HepG2 (cell line): ENCODE measurements at places on chromosomes 3 and 15.

GRCh38 chr15:29759596-29759995 lies 62.7 kb downstream of the TJP1 start:
- DNase-seq = no peak

DNA sequence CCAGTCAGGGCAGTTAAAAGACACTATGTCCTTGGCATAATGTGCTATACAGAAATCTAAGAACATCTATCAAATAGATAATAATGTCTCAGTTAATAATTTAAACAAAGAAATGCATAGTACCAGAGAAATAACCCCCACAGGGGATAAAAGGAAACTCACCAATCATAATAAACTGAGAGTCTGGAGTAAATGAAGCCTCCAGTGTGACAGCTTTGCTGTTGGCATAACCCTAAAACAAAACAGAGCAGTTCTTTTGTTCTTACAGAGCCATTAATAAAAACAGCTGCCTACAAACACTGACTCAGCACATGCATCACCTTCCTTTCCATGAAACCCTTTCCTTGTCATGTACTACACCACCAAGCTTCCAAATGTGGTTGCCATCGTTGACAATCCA lies 13.5 kb downstream of the PPM1M start:
- no peak for DNase-seq

GRCh38 chr3:140433431-140433830 lies 244.4 kb upstream of the TRIM42 start:
- DNase-seq = no peak

GRCh38 chr15:41286665-41287333 lies 45.6 kb downstream of the OIP5 start:
- DNase-seq = no peak

DNA sequence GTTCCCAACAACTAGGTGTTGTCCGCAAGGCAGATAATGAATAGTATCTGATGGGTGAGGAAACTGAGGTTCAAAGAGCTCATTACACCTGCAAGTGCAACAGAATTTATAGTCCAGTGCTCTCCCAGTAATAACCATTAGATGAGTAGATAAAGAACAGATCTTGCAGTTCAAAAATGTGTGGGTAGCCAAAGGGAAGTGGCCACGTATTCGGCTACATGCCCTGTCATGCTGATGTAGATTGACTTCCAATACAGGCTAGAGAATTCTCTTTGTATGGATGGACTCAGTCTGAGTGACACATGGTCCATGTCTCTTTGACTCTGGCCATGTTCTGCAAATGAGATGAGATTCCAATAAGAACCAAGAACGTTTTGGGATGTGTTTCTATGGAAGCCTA lies 187.9 kb upstream of the LPP start:
- no peak for DNase-seq

DNA sequence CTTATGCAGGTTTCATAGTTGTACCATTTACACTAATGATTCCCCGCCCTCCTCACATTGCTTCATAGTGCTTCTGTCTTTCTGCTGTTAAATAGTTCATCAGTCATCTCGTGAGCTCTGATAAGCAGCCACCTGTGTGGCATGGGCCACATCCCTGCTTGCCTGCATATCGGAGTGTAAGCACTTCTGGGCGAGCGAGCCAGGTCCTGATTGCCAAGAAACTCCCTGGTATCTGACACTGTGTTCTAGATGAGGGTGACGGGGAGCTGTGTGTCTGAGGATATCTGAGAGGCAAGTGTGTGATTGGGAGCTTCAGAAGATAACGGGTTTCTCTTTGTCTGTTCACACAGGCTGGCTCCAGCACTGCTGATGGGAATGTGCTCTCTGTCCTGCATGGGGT lies 130.6 kb downstream of the LRIG1 start:
- DNase-seq = no peak

GRCh38 chr3:36319680-36320079 lies 60.6 kb upstream of the STAC start:
- no peak for DNase-seq

GRCh38 chr3:71102111-71102983 lies 481.2 kb downstream of the FOXP1 start:
- no peak for DNase-seq

GRCh38 chr15:25057574-25057973 lies 102.8 kb downstream of the SNRPN start:
- no peak for DNase-seq

- no peak for DNase-seq
These were observed 142.8 kb downstream of the OPA1 start for GRCh38 chr3:193735850-193736249.

- DNase-seq = peak; percentile 45
These were observed 2.6 kb upstream of the RBM15B start for GRCh38 chr3:51388286-51389029.

- DNase-seq = no peak
These were observed 81.5 kb upstream of the KCNMB2 start for GRCh38 chr3:178454726-178455125.

DNA sequence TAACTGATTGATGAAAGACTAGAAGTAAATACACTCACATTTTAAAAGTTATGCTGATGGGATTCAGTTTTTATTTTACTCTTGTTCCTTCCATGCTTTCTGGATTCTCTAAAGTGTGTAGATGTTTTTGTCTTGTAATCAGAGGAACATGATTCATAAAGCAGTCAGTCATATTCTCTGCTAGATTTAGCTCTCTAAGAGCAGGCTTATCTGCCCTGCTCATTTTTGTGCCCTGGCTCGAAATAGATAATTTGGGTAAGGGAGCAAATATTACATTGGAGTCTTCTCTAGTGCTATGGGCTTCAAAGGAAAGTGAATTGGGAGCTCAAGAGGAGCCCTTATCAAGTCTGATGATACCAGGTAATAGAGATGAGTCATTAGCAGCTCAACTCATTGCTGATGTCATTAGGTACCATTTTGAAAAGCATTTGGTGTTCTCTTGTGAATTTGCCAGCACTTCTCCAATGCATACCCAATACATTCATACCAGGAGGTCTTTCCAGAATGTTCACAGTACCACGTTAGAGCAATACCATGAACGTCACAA lies 27.7 kb downstream of the SACM1L start:
- no peak for DNase-seq

GRCh38 chr15:86541540-86541939 lies 461.9 kb downstream of the AGBL1 start:
- no peak for DNase-seq

DNA sequence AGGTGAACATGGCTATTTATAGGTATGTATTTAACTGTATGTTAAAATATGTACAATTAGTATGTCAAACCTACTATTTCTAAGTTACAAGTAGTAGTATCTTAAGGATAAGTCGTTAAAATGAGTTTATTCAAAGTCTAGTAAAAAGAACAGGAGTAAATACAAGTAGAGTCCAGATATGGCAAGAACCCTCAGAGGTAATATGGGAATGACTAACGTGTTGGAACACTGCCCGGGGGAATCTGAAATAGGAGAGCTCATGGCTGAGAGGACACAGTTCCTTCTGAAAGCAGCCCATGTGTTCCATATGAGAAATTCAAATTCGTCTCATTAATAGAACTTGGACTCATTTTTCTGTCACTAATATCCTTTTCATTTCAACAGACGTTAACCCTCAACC lies 158.8 kb downstream of the CLSTN2 start:
- DNase-seq = no peak

- DNase-seq = no peak
These were observed 284.8 kb downstream of the GBE1 start for GRCh38 chr3:81476692-81477091.

GRCh38 chr3:42229942-42230688 lies 35.9 kb downstream of the CCK start:
- DNase-seq = peak; percentile 50

GRCh38 chr15:31434588-31435260 lies 108.1 kb downstream of the KLF13 start:
- DNase-seq = no peak

DNA sequence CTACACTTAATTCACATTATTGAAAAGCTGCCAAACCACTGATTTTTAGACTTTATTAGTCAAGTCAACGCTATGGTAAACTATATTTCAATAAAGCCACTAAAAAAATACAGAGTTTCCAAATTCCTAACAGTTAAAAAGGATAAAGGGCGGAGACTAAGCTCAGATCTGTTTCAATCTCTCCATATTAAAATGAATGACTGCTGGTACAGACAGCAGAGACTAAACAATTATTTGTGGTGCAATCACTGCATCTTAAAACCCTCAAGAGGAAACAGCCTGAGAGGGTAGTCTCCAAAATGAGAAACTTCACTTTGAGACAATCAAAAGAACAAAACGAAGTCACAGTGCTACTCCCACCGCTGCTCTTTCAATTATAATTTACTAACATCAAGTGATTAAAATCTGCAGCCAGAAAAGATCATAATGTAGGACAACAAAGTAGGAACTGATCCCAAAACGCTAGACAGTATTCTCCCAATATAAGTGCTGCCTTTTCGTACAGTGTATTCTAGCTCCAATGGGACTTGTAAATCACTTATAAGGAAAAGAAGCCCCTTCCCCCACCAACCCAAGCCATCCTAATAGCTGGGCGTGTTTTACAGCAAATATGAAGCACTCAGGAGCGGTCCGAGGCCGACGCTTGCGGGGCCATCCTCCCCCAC lies 1.2 kb downstream of the UBP1 start:
- no peak for DNase-seq

DNA sequence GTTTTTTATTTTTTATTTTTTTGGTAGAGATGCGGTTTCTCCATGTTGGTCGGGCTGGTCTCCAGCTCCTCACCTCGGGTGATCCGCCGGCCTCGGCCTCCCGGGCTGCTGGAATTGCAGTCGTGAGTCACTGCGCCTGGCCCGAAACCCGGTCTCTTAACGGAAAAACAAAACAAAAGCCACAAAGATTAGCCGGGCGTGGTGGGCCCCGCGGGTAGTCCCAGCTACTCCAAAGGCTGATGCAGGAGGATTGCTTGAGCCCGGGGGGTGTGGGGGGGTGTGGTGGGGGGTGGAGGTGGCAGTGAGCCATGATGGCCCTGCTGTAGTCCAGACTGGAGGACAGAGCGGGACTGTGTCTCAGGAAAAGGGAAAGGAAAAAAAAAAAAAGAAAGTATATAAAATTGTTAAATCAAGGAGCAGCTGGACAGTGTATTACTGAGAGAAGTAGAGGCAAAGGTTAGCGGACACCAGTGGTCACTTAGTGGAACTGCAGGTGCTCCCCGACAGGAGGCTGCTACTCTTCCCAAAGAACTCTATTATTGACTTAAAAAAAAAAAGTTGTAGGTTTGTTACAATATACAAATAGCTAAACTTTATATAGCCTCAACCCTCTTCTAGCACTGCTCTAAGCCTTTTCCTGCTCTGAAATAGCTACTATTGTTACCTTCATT lies 30.3 kb upstream of the TUBGCP5 start:
- no peak for DNase-seq

DNA sequence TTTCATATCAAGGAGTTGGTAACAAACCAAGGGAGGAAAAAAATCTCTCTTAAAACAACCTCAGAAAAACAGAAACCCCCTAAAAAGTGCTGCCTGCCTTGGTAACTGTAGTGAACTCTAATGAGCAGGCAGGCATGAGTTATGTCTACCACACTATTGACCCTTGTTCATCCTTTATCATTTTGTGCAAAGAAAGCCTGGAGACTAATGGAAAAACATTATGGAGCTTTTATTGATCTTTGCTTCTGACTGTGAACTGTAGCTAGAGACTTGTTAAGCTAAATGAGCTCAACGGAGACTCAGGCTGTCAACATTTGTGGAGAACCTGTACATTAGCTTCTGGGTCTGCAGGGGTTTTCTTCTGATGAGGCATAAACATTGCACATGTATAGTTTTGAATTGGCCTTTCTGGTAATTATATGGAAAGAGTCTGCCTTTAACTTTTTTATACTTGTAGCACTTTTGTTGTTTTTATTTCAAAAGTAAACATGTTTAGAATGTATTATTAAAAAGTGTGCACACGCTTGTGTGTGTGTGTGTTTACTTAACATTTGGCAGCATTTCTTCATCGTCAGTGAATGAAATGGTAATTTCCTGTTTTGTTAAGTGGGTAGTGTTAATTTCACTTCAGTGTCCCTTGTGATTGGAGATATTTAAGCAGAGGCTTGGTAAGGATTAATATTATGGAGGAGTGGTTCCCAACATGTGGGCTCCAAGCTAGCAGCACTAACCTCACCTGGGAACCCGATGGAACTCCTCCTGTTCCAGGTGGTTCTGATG lies 15.9 kb upstream of the SPTSSB start:
- DNase-seq = peak; percentile 72

- DNase-seq = no peak
These were observed 57.5 kb upstream of the SLC6A1 start for GRCh38 chr3:10935028-10935427.

- no peak for DNase-seq
These were observed 60.1 kb downstream of the VGLL3 start for GRCh38 chr3:86930831-86931230.

DNA sequence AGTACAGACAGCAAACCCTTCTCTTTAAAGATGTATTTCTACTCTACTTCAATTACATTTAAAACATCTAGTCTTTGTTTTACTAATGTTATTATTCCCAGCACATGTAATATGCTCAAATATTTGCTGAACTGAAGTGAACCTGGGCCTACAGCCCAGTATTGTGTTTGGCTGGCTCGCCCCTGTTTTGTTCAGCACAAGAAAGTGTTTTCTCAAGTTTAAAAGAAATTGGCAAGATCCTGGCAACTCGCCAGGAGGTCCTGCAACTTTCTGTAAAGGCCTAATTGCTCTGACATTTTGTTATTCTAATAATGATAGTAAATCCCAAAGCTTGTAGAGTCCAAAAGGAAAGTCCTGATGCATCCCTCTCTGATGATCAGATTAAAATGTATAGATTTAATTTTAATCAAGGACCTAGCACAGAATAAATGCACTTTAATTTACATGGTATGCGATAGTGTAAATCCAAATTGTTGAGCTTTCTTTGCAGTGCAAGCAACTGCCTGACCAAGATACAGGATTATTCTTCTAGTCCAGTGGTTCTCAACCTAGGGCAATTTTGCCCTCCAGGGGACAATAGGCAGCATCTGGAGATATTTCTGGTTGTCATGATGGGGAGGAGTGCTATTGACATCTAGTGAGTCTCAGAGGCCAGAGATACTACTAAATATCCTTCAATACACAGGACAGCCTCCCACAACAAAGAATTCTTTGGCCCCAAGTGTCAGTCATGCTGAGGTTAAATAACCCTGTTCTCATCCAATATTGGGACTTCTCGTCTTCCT lies 35.7 kb upstream of the TMOD3 start:
- no peak for DNase-seq
